HAP-1 (cell line): ENCODE measurements at places on chromosomes 1 and 21.

DNA sequence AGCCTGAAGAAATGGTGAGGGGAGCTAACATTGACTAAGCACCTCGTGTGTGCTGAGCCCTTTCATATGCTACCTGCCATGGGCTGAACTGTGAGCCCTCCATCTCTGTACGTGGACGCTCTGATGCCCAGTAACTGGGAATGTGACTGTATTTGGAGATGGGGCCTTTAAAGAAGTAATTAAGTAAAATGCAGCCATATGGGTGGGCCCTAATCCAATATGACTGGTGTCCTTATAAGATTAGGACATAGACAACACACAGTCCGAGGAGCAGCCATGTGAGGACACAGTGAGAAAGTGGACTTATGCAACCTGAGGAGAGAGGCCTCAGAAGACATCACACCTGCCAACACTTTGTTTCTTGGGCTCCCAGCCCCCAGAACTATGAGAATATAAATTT, 92.7 kb upstream of the ATP1B1 start:
- DNase-seq, result no peak

GRCh38 chr1:18948048-18948912, 8.2 kb downstream of the IFFO2 start:
- DNase-seq, result no peak

- no peak for DNase-seq
Measured at GRCh38 chr21:29064850-29065481, 8.5 kb downstream of the CCT8 start.

DNA sequence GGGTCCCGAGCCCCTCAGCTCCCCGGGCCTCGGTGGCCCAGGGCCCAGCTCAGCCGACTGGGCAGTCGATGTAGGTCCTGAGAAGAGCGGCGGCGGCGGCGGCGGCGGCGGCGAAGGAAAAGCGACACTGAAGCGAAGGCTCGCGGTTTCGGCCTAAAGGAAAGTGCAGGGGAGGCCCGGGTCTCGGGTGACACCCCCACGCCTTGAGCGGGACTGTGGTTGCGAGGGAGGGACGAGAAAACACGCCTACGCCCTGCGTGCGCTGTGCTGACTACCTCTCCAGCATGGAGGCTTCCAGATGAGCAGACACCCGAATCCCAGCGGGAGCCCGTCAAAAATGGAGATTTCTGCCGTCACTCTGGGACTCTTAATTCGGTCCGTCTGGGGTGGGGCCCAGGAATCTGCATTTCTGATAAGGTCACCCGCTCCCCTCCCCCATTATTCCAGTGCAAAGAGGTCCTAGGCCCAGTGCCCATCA, 31.2 kb downstream of the DNTTIP2 start:
- DNase-seq, result peak; percentile 47
